ENCODE measurements at places on chromosomes 7 and 10.
A peak's percentile ranks its signal among the peaks of the same experiment; 100 is the strongest.

DNA sequence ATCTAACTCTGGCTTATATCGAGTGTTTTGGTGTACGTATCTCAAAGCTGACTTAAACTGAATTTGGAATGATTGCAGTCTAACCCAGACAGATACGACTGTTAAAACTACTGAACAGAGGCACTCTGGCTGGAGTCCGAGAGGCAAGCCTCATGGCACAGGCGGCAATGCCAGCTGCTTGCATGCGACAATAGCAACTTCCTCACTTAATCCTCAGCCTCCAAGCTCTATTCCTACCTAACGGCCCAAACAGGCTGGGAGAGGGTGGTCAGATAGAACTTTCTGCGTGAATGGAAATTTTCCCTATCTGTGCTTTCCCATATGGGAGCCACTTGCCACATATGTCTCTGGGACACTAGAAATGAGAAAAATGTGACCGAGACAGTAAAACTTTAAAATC, 292.0 kb upstream of the KLF6 start:
- no peak overlapping the region for H3K4me3 ChIP-seq
- no peak for DNase-seq
- peaks cover 7% of the 10 kb centered on the region for H3K4me1 ChIP-seq

DNA sequence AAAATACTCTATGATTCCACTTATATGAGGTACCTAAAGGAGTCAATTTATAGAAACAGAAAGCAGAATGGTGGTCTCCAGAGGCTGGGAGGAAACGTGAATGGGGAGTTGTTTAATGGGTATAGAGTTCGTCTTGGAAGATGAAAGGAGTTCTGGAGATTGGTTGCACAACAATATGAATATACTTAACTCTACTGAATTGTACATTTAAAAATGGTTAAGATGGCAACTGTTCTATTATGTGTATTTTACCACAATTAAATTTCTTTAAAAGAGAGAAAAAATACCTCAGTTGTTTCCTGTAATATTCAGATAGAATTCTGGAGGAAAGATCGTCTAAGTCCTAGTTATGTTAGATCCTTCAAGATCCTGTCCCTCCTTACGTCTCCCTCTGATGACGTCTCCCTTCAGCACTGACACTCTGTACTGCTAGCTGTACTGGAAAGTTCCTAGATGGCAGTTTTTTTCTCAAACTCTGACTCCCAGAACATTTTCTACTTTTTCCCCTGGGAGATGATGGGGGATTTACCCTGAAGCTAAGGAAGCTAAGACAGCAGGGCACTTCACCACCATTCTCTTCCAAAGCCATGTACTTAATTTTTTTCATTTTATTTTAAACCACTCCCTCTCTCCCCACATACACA, 53.2 kb upstream of the CAV2 start:
- peaks cover 9% of the 10 kb centered on the region for H3K4me1 ChIP-seq
- H3K27me3 ChIP-seq: no peaks in the 10 kb centered on the region
- no peak for DNase-seq
- H3K4me3 ChIP-seq: no peak overlapping the region
- no peak overlapping the region for H3K27ac ChIP-seq

GRCh38 chr7:8841171-8841570, 407.8 kb downstream of the NXPH1 start:
- no peak for DNase-seq
- H3K27ac ChIP-seq: no peak overlapping the region
- H3K27me3 ChIP-seq: no peaks in the 10 kb centered on the region
- H3K36me3 ChIP-seq: no peaks in the 10 kb centered on the region
- H3K4me1 ChIP-seq: peaks cover 2% of the 10 kb centered on the region
- H3K4me3 ChIP-seq: no peak overlapping the region

DNA sequence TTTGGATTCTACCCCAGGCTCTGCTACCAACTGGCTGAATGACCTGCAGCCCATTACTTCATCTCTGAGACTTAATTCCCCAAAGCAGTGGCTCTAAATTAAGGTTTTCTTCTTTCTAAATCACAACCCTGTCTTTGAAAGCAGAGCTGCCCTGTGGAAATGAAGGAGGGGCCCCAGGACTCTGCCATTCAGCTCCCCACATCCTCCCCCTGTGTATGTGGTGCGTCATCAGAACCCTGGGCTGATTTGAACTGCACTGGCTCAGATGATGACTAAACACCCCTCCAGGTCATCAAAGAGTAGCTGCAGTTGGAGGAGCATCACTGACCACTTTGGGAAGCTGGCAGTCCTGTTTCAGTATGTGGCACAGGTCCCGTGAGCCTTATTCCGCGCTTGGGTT, 46.6 kb downstream of the BPGM start:
- no peak overlapping the region for H3K27ac ChIP-seq
- DNase-seq: no peak
- no peaks in the 10 kb centered on the region for H3K36me3 ChIP-seq

DNA sequence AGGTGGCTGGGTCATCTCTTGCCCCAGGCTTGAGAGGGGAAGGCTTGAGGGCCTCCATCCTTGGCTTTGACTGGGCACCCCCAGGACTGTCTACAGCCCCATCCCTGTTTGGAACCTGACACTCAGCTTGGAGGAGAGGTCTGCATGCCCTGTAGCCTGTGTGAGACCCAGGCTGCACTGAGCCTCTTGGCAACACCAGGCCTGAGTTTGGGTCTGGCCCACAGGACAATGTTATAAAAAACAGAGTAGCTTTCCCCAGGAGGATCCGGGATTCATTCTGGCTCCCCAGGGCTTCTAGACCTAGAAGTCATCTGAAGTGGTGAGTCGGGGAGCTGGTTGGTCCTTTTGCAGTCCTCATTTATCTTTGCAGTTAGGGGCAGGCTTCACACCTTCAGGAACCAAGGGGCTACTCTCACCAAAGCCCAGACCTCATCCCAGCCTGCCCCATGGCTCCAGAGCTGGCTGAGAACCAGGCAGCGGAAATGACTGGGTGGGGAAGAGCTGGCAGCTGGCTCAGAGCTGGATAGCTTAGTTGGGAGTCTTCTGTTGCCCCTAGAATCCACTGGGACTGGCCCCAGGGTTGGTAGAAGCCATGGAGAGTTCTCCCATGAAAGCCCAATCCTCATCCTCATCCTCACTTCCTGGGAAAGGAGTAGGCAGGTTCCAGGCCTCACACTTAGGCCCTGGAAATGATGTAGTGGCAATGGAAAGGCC, 68.8 kb downstream of the ADCYAP1R1 start:
- H3K4me3 ChIP-seq: no peak overlapping the region
- H3K27me3 ChIP-seq: peaks cover 4% of the 10 kb centered on the region
- H3K36me3 ChIP-seq: no peaks in the 10 kb centered on the region
- no peak overlapping the region for H3K27ac ChIP-seq
- peaks cover 8% of the 10 kb centered on the region for H3K4me1 ChIP-seq
- DNase-seq: no peak

GRCh38 chr7:139426258-139427028, 57.0 kb downstream of the KLRG2 start:
- no peaks in the 10 kb centered on the region for H3K27me3 ChIP-seq
- no peak for DNase-seq
- no peak overlapping the region for H3K27ac ChIP-seq

DNA sequence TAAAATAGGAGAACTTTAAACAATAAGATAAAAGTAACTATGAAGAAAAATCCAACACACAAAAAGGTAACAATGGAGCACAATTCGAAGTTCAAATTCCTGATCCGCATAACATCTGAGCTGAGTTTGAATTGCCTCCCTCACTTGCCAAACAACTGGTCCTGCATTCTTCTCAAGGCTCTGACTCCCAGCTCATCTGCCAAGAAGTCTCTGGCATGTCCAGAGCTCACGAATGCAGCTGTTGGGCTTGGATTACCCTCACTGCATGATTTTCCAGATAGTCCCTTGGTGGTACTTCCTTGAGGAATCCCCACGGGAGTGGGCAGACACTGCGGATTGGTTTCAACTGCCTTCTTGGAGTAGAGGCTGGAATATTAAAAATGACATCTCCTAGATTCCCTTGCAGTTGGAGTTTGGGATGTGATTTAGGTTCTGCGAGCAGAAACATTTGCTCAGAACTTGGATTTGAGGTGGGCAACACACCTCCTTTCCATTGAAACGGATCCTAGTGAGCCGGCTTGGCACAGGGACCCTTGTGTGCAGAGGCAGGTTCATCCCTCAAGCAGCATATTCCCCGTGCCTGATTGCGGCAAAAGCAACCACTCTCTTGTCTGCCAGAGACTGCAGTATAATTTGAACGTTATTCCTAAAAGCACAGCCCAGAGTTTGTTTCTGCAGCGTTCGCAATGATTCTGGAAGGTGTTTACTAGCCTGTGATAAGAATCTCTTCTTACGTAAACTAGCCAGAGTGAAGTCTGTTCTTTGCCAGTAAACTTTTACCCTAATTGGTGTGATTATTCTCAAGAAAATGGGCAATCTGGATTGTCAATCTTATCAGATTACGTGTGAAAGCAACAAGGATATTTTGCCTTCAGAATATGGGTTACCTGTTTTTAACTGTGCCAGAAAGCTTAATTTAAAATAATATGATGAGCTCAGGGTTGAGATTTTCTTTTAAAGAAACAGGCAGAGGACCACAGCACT, 23.4 kb upstream of the PRKCQ start:
- H3K27me3 ChIP-seq: peaks cover 5% of the 10 kb centered on the region
- H3K36me3 ChIP-seq: peaks cover 7% of the 10 kb centered on the region
- no peak overlapping the region for H3K27ac ChIP-seq
- H3K4me1 ChIP-seq: peaks cover 13% of the 10 kb centered on the region
- no peak overlapping the region for H3K4me3 ChIP-seq

- no peak for DNase-seq
- no peak overlapping the region for H3K4me3 ChIP-seq
- H3K27ac ChIP-seq: no peak overlapping the region
- H3K36me3 ChIP-seq: no peaks in the 10 kb centered on the region
- H3K27me3 ChIP-seq: no peaks in the 10 kb centered on the region
- H3K4me1 ChIP-seq: 0 out of 2 replicates have a peak, but pooled peaks cover 6% of the 10 kb centered on the region
Observed at GRCh38 chr10:4684434-4684833, 141.6 kb upstream of the AKR1E2 start.

- DNase-seq: no peak
- H3K36me3 ChIP-seq: peaks cover 9% of the 10 kb centered on the region
- no peaks in the 10 kb centered on the region for H3K27me3 ChIP-seq
- no peak overlapping the region for H3K4me3 ChIP-seq
Observed at GRCh38 chr7:8217200-8218068, 44.5 kb downstream of the ICA1 start.

GRCh38 chr7:131489196-131489595, 67.2 kb downstream of the PODXL start:
- H3K4me1 ChIP-seq: no peaks in the 10 kb centered on the region
- no peak overlapping the region for H3K27ac ChIP-seq
- no peak overlapping the region for H3K4me3 ChIP-seq
- no peaks in the 10 kb centered on the region for H3K36me3 ChIP-seq
- H3K27me3 ChIP-seq: no peaks in the 10 kb centered on the region

- peak overlapping the region; percentile 100 for H3K27ac ChIP-seq
- peaks cover 47% of the 10 kb centered on the region for H3K4me1 ChIP-seq
- H3K27me3 ChIP-seq: no peaks in the 10 kb centered on the region
- no peak for DNase-seq
- H3K4me3 ChIP-seq: peak overlapping the region; percentile 91
Observed at GRCh38 chr7:75640201-75640600, 98.5 kb downstream of the HIP1 start.

DNA sequence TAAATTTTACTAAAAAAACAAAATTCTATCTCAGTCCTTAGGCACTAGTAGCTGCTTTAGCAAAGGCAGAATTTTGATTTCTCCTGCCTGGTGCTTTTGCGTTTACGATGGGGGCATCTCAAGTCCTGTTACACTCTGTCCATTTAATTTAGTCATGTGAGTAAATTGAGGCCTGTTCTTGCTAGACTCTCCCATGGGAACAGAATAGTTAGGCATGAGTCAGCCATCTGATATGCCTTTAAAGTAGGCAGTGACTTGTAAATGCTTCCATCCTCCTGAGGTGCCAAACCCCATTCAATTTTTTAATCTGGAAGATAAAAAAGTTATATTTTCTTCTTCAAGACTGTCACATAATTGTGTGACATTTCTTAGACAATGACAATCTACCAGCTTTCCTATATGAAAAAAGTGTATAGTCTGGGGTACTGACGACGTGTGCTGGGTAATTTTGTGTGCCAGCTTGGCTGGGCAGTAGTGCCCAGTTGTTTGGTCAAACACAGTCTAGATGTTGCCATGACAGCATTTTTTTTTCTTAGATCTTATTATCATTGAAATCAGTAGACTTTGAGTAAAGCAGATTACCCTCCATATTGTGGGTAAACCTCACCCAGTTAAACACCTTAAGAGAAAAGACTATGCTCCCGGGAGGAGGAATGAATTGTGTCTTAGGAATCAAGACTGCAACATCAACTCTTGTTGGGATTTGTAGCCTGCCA, 603.4 kb downstream of the SORCS1 start:
- H3K36me3 ChIP-seq: no peaks in the 10 kb centered on the region
- no peak overlapping the region for H3K4me3 ChIP-seq
- H3K4me1 ChIP-seq: peaks cover 27% of the 10 kb centered on the region
- H3K27ac ChIP-seq: no peak overlapping the region
- no peak for DNase-seq

DNA sequence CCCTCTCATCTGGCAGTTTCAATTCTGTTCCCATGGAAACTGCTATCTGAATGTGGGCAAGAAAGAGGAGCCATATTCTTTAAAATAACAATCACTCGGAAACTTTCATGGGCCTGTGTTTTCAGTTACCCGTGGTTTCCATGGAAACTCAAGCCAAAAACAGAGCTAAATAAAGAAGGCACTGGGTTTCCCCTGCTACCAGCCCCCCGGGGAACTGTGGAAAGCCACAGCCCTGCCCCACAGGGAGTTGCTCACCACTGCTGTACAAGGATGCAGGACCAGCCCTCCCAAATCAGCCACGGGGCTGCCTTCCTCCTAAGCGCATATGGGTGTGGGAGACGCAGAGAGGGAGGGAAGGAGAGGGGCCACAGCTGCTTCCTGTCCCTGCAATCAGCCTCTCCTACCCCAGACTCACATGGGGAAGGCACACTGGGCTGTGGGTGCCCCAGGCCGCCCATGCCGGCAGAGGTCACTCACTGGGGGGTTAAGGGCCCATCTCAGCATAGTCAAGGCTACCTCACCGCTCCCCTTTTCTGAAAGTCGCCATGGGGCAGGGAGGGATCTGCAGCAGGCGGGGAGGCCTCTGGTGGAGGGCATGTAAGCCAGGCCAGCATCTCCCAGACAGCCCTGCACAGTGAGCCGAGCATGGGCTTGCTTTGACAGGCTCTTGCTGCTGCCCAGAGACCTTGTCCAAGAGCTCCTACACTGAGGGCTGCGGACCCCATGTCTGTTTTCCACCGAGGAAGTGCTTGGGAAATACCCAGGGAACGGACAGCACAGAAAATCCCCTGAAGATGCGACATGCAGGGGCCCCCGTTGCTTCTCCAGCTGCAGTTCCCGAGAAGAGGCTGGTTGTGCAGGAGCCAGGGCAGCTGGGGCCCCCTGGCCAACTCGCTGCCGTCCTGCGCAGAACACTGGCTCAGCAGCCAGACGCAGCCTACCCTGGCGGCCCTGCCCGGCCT, 157.3 kb upstream of the PPP2R2D start:
- no peak overlapping the region for H3K4me3 ChIP-seq
- H3K27me3 ChIP-seq: no peaks in the 10 kb centered on the region
- H3K36me3 ChIP-seq: no peaks in the 10 kb centered on the region
- peaks cover 24% of the 10 kb centered on the region for H3K4me1 ChIP-seq

- no peaks in the 10 kb centered on the region for H3K36me3 ChIP-seq
Observed at GRCh38 chr7:75718390-75719031, 20.2 kb downstream of the HIP1 start.
